ENCODE measurements at places on chromosomes 2 and 18.

DNA sequence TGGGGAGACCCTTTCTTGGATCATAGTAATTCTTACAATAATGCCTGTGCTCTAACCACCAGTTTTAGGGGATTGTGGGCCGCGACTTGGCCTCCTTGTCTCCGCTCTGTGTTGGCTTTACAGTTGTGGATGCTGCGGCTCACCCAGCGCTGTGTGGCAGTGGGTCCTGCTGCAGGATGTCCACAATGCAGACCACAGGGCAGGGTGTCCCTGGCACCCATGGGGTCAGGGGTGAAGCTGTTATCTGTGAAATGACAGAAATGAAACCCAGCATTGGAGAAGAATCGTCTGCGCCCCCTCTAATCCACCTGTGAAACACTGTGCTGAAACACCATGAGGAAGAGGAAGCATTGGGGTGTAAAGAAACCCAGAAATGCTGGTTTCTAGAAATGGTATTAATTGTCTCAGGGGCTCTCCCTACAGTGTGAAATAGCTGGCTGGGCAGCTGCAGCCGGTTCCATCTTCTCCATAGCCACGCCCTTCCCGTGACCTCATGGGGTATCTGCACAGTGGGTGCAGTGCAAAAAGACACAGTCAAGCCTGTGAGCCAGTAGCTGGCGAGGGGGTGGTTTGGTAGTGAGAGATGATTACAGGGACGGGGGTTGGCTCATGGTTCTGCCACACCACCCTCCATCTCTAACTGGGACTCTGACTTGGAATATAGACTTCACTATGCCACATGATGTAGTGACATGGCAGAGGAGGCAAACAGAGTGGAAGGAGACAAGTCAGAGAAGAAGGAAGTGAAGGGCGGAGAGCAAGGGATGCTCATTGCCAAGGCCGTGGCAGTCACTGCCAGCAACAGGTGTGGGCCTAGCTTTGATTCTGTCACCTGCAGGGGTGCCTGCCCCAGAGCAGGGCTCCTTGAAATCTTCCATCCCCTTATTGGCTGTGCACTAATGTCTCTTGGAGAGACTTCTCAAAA is 16.2 kb downstream of the INPP4A start:
- DNase-seq, result no peak

- DNase-seq, result peak; percentile 59
Observed at GRCh38 chr2:7203056-7203467, 285.9 kb downstream of the RNF144A start.

GRCh38 chr18:25299426-25300300 is 52.3 kb downstream of the ZNF521 start:
- DNase-seq, result peak; percentile 78

DNA sequence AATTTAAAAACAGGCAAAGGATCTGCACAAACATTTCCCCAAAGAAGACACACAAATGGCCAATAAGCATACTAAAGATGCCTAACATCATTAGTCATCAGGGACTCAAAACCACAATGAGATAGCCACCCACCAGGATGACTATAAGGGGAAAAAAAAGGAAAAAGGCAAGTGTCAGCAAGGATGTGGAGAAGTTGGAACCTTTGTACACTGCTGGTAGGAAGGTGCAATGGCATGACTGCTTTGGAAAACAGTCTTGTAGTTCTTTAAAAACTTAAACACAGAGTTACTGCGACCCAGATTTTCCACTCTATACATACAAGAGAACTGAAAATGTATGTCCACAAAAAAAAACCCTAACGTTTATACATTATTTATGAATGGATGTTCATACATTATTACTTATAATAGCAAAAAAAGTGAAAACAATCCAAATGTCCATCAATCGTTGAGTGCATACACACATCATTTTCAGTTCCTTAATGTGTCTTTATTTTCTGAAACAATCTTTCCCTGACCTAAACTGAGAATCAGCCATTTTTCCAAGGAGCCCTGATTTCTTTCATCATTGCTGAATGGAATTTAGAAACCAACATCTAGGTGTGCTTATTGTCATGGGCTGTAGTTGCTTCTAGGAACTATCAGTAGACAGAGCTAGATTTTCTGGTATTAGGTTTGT is 64.7 kb upstream of the TLK1 start:
- peak; percentile 94 for DNase-seq

DNA sequence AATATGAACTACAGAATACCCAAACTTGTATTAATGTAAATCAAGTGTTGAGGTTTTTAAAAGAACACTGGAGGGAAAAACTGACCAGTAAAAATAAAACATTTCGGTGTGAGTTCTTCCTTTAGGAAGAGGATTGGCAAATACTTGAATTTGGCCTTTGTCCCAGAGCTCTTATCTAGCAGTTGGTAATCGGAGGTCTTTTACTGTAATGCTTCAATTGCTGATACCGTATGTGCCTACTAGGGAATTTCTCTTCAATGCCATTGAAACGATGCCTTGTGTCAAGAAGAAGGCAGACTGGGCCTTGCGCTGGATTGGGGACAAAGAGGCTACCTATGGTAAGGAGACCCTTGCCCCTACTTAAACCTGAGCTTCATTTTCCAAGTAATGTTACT is 4.1 kb downstream of the RRM2 start:
- peak; percentile 22 for DNase-seq

GRCh38 chr2:105187531-105187930 is 54.0 kb upstream of the GPR45 start:
- DNase-seq, result peak; percentile 73

DNA sequence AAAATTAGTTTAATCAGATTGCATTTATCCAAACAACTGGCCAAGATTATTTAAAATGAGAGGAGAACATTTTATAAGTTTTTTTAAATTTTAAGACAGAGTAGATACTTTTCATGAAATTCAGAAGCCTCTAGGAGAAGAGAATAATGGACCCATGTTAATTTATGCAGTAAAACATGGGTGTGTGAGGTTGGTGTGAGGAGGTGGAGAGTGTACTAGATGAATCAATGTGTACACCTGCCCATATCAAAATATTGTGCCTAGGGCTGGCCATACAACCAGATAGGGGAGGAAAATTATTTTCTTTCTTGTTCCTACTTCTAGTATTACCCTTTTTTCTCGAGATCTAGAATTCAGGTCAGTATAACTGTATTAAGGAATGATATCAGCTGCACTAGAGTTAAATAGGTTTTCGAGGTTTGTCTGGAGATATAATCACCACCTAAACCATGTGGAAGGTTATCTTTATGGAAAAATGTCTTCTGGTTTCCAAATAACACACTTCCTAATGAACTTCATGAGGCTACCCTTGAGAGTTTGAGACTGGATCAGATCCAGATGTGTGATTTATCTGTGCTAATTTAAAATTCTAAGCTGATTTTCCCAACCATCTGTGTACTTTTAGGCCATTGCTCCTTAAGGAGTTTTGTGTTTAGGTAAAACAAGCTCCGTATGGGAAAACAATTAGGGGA is 37.6 kb downstream of the TMEM178A start:
- DNase-seq, result no peak

DNA sequence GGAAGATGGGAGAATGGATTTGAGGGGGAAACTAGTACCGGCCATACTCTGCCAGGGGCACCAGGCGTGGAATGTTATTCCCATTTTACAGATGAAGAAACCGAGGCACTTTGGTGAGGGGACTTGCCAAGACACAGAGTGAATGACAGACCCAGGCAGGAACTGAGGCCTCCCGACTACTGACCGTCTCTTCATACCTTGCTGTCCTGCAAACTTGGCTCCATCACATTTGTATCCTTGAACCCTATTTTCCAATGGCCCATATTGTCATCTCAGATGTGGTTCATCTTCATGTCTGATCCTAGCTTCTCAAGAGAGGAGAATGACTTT is 6.2 kb upstream of the TFCP2L1 start:
- DNase-seq, result no peak

DNA sequence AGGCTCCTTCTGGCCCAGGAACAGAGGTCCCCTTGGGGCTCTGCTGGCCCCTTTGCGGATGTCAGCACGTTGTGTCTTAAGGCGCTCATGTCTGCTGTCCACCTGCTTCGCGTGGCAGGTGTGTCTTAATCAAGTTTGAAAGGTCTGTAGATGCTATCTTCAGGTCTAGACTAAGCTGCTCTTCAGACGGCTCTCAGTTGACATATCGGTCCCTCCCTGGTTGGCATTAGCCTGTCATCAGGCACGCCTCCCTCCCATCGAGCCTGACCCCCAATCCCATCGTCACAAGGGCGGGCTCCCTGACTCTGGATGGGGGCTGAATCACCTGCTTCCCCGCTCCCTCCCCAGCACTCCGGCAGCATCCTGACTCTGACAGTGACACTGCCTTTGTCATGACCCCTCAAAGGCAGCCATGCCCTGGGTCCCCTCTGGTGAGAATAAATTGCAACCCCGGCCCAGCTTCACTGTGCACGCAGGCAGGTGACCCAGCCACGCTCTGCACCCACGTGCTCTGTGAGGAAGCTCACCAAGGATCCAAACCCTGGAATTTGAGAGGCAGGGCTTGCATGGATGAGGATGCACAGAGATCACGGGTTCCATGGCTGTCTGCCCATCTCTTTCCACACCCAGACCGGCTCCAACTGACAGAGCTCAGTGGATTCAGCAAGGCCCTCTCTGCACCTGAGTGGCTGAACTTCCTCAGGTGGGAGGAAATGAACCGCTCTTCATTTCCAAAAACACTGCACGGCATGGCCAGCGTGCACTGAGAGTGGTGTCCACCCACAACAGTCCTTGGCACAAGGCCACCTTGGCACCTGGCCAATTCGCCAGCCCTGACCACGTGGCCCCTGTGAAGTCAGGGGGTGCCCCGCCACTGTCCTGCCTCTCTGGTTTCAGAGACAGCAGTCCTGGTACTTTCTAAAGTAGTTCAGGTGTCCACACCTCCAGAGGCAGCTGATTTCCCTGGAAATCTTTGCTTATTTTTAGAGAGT is 110.2 kb upstream of the GPC1 start:
- peak; percentile 20 for DNase-seq

- DNase-seq, result no peak
Observed at GRCh38 chr18:9066817-9067306, 35.6 kb upstream of the NDUFV2 start.

GRCh38 chr2:168801961-168802858 is at the start of gene NOSTRIN:
Gene NOSTRIN (plus strand): TSS chr2:168802637. CDS start chr2:168802647, 10 bp downstream.
- no peak for DNase-seq

DNA sequence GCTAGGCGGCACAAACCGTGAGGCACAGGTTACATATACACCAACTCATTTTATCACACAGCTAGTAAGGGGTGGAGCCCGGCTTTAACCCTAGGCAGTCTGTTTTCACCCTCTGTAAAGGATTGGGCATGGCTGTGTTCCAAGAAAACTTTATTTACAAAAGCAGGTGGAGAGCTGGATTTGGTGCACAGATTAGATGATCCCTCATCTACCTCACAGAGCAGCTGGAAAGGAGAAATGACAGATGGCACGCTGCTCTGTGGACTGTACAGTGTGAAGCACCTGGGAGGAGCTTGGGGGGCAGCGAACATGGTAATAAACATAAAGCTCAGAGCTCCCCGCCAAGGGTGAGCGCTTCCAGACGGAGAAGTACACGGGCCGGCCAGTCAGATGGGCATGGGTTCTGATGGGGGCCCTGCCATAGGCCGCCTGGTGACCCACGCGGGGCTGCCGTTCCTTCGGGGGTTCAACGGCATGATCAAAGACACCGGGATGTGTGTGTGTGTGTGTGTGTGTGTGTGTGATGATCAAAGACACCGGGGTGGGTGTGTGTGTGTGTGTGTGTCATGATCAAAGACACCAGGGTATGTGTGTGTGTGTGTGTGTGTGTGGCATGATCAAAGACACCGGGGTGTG is 862 bp upstream of the TMEM177 start:
- no peak for DNase-seq

GRCh38 chr18:57434536-57435494 is at the start of gene ONECUT2:
Gene ONECUT2 (plus strand): TSS chr18:57435374. CDS start chr18:57435717, 343 bp downstream.
- peak; percentile 90 for DNase-seq

DNA sequence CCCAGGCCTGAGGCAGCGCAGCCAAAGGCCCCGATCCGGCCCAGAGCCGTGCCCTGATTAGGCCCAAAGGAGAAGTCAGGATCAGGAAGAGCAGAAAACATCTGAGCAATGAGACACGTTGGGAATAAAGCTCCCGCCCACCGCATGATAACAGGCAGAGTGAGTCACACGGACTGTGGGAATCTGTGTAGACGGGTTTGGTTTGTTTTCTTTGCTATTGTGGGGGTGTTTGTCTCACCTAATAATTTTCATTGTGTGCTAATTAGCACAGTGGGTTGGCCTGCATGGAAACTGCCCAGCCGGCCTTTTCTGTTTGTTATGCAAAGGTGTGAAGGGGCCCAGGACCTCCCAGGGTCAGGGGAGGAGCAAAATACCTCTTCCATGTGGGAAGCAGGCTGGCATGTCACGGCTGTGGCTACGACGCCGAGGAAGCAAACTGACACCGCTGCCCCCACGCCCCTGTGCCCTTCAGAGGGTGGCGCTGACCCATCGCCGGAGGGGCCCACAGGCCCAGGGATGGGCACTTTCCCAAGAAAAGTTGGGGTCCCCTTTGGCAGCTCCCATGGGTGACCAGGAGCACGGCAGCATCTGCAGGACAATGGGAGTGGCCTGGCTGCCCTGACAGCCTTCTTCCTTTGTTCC is 68.4 kb upstream of the CTDP1 start:
- peak; percentile 81 for DNase-seq

- DNase-seq, result peak; percentile 57
Observed at GRCh38 chr2:157336137-157337010, 10.8 kb upstream of the ERMN start.

Data from EH (cell line).